ENCODE measurements at places on chromosomes 13 and 19.
A peak's percentile ranks its signal among the peaks of the same experiment; 100 is the strongest.

DNA sequence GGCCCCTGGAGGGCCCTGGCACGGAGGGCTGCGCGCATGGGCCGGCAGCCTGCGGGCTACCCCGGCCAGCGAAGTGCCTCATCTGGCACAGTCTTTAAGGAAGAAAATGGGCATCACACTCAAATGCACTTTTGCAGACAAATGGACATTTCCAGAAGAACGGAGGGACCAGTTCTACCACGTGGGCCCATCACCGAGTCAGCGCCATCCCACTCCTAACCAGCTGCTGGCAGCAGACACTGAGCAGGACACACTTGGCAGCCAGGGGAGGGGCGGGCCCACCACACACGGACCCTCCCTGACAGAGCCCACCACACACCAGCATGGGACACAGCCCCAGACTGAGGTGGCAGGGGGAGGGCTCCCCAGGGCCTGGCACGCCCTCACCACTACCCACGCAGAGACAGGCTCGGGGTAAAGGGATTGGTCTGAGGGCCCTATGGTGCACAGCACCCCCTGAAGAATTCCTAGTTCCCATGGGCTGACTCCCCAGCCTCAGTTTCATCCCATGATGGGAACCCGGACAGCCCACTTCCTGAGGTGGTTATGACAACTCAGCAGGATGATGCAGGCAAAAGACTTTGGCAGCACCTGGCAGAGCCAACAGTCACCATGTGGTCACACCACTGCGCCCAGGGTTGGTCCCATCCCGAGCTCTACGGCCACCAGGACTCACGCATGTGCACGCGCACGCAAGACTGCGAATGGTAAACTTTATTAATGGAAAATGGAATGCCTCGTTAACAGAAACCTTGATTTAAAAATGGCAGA lies 18.7 kb upstream of the TINCR start:
- DNase-seq = no peak

GRCh38 chr19:18795540-18795939 lies 4.4 kb upstream of the COMP start:
- DNase-seq = no peak

- DNase-seq = no peak
These were observed 642 bp downstream of the ZNF571 start for GRCh38 chr19:37593996-37594303.

- no peak for DNase-seq
These were observed 268.5 kb downstream of the MYO16 start for GRCh38 chr13:108897955-108898354.

- peak; percentile 18 for DNase-seq
These were observed 21.0 kb downstream of the CCDC8 start for GRCh38 chr19:46392252-46392801.

DNA sequence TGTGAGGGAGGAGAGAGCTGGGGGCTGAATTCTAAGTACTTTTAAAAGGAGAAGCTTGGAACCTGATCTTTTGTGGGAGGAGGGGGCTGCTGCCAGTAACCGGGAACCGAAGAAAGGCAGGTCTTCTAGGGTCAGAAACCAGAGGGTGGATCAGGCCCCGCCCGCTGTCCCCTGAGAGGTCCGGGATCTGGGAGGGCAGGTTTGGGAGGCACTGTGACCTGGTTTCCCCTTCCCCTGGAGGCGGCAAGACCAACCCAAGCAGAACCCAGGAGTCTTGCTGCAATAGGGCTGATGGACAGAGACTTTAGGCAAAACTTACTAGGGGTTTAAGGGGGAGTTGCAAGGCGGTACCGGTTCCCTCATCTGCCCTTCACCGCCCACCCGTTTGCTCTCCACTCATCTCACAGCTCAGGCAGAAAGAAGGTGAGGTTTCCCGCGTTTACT lies 707 bp upstream of the KLK8 start:
- no peak for DNase-seq

GRCh38 chr19:18469069-18469846 lies 31.3 kb upstream of the ISYNA1 start:
- no peak for DNase-seq

- no peak for DNase-seq
These were observed 2.7 kb upstream of the CAPNS1 start for GRCh38 chr19:36136964-36137686.

- DNase-seq = no peak
These were observed 215.6 kb downstream of the LIG4 start for GRCh38 chr13:107999751-108000150.

DNA sequence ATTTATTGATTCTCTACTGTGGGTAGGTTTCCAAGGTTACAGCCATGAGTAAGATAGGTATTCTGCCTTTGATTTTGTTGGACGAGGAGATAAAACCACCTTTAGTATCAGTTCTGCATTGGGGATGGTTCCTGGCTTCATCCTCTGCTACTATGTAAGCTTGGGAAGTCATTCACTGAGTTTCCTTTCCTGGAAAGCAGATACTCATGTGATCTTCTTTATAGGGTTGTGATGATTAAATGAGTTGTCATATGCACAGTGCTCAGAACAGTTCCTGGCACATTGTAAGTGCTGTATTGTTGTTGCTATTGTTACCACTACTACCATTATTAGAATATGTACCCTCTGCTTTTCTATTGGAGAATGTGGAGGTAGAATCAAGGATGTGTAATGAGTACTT lies 13.1 kb upstream of the WTIP start:
- no peak for DNase-seq

DNA sequence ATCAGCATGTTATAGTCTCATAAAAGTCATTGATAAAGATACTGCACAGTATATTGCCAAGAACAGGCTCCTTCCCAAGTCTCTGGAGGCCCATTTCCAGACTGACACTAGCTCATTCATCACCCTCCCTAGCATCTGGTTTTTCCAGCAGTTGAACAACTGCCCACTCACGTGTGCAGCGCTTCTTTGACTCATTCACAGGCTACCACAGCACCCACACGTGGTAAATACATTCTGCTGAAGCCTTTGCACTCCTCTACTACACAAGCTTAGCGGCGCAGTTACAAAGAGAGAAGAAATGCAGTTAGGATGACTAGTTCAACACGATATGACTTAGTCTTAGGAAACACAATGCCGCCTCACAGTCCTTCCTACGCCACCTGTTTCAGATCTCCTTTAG lies 87.7 kb downstream of the DOCK9 start:
- peak; percentile 55 for DNase-seq

- DNase-seq = no peak
These were observed 25.4 kb upstream of the GPR12 start for GRCh38 chr13:26785838-26786630.

DNA sequence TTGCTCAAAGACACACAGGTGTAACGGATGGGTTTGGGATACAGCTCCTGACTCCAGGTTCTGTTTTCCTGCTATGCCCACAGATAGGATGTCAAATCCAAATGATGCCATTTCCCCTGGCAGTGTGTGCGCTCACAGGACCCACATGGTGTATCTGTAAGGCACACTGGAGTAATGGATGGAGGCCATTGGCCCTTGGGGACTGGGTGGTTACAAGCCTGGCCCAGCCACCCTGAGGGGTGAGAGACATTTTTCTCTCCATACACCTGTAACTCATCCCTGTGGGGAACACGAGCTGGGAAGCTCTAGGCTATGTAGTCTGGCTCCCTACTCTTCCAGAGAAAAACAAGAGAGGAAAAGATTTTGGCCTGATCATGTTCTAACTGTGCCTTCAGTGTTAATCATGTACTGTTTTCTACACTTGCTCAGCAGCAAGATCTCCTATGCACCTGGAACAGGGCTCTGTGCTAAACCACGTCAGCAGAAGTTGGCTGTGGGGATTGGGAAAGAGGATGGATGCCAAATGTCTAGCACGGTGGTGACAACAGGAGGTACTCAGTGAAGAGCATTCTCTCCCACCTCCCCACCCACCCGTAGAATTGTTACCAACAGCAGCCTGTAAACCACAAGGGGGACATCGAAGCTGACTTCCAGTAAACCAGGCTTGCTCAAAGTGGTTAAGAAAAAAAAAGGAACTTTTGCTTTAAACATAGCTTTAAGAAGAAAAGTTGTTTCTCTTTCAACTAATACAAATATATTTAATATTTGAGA lies 237.0 kb downstream of the LACC1 start:
- DNase-seq = no peak

DNA sequence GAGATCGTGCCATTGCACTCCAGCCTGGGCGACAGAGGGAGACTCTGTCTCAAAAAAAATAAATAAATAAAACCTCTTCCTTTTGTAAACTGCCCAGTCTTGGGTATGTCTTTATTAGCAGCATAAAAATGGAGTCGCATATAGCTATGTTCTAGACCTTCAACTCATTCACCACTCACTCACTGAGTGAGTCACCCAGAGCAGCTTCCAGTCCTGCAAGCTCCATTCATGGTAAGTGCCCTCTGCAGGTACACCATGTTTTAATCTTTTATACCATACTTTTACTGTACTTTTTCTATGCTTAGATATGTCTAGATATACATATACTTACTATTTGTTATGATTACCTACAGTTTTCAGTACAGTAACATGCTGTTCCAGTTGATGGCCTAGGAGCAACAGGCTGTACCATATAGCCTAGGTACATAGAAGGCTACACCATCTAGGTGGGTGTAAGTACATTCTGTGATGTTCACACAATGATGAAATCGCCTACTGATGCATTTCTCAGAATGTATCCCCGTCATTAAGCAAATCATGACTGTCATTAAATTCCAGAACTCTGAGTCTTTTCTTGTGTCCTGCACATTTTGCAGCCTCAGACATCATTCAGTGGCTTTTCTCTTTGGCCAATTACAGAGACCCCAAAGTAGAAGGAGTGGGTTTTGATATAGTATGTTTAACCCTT lies 13.7 kb upstream of the FARP1 start:
- DNase-seq = no peak

DNA sequence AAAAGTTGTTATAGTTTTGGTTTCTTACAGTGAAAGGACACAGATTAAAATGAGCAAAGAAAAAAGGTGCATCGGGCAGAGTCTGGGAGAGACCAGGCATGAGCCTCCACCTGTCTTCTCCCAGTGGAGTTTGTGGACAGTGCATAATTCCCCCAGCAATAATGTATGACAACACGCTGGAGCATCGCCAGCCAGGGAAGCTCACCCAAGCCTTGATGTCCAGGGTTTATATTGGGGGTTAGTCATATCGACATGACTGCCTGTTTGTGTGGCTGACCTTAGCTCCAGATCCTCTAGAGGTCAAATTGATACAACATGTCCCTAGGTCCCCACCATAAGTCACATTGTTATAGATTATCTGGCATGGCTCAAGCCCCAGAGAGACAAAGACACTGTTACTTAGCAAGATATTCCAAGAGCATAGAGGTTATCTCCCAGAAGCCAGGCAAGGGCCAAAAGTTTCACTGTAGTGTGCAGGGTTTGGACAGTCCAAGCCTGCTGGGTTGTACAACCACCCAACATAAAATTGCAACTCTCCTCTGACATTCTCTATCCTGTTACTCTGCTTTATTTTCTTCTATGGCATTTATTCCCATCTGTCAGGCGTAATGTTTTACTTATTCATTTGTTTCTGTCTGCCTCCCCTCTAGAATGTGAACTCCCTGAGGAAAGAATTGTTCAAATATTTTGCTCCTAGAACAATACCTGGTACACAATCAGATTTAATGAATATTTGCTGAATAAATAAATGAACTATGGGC lies 5.6 kb upstream of the KLK13 start:
- no peak for DNase-seq

- peak; percentile 100 for DNase-seq
These were observed at the start of gene FEM1A for GRCh38 chr19:4791183-4792018. FEM1A (plus strand) TSS chr19:4791734; CDS start chr19:4791855, 121 bp downstream.

DNA sequence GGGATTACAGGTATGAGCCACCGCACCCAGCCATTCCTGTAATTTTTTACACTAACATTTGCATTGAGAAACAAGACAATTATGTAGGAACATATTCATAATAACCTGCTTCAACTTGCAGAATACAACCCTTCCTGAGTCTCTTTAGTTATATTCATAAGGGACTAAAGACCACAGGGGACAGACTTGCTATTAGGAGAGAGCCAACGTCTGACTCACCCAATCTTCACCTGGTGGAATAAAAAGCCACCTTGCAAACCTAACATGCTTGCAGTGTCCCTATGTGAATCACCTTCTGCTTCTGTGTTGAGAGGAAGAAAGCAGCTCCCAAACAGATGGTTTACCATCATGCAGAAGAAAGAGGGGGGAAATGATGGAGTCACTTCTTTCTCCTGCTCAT lies 456.1 kb downstream of the PCDH9 start:
- DNase-seq = no peak

GRCh38 chr13:92573467-92574057 lies 653.0 kb upstream of the GPC6 start:
- DNase-seq = no peak

DNA sequence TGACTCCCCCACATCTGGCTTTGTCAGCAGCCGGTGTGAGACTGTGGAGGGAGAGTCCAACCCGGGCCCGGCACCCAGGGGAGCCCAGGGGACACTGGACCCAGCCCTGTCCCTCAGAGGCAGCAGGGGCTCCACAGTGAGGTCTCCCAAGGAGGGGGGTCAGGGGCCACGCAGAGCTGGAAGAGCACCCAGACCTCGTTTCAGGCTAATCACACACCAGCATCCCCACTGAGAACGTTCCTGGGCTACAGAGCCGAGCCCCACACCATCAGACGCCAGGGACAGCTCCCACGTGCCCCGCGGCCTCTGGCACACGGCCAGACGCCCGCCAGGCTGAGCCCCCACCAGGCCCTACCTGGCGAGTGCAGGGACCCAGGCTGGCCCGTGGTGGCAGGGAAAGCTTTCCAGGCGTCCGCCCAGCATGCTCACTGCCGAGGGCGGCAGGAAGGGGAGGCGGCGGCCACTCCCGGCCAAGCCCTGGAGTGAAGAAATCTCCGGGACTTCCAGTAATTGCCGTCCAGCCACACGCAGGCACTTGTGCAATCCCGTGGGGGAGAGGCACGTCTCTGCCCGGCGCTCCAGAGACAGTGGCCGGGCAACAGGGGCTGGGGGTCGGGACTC lies 19.2 kb downstream of the SBNO2 start:
- DNase-seq = peak; percentile 48

GRCh38 chr13:53281677-53282076 lies 253.1 kb downstream of the OLFM4 start:
- DNase-seq = no peak

- DNase-seq = no peak
These were observed 694 bp downstream of the CLN5 start for GRCh38 chr13:76992548-76993001.

- DNase-seq = no peak
These were observed 516.5 kb downstream of the SUCLA2 start for GRCh38 chr13:47484548-47484947.

DNA sequence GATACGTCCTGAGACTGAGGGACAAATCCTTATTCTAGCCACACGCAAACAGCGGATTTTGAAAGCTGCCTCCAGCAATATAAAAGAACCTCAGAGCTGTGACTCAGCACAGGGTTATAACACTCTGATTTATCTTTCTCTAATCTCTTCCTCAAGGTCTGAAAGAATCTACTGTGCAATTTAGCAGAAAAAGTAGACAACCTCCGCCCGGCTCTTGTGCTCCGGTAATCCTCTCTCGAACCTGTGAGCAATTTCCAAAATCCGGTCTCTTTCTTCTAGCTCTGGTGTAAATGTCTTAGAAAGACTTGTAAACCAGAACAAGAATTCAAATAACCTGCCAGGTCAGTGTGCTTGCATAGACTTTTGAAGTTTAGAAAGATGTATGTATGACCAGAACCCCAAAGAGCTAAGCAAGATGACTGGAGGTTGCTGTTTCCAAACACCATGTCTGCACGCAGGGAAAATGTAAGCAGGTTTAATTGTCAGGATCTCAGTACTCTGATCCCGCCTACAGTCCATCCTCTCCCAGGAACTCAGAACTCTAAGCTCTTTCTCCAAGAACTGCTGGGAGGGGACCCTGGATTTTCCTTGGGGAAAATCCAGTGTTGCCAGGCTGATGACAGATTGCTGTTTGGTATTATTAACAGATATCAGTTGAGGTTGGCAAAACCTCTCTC lies 338.1 kb downstream of the RFC3 start:
- peak; percentile 51 for DNase-seq

GRCh38 chr19:38412491-38412890 lies 9.6 kb downstream of the FAM98C start:
- DNase-seq = no peak
